ENCODE measurements at places on chromosomes 4 and X. TPM values are rescaled to one million over a fixed set of nuclear protein-coding genes. Genes with fewer than 3 reads are reported as not detected.

Gene MGARP
- 0.69 TPM for total RNA-seq

Gene PTTG2
- not detected for total RNA-seq

Gene SPIN4
- total RNA-seq = 5.4 TPM

Gene TCEAL6
- total RNA-seq = not detected

Gene TBX22
- not detected for total RNA-seq

Gene NPNT
- 0.29 TPM for total RNA-seq

Gene PROM1
- 0.47 TPM for total RNA-seq

Gene CT45A9
- not detected for total RNA-seq

Gene POU3F4
- not detected for total RNA-seq

Gene BMP3
- not detected for total RNA-seq

Gene PWWP3B
- not detected for total RNA-seq

Gene CSN1S1
- total RNA-seq = not detected

Gene CXXC4
- not detected for total RNA-seq

Gene ARSJ
- 7.2 TPM for total RNA-seq

Gene FGF2
- total RNA-seq = 30.0 TPM

Gene FDCSP
- not detected for total RNA-seq

All from A549 treated with GW870086 at 1 μM for 4 hours (cell line).